ENCODE measurements at places on chromosomes 12 and 14. TPM values are rescaled to one million over a fixed set of nuclear protein-coding genes. Genes with fewer than 3 reads are reported as not detected.

GRCh38 chr14:59306775-59307174, 118.3 kb downstream of the DAAM1 start:
- H3K4me1 ChIP-seq = peaks cover 3% of the 10 kb centered on the region
- no peak for DNase-seq
- H3K27ac ChIP-seq = no peak overlapping the region
- no peaks in the 10 kb centered on the region for H3K36me3 ChIP-seq
- H3K4me3 ChIP-seq = no peak overlapping the region

DNA sequence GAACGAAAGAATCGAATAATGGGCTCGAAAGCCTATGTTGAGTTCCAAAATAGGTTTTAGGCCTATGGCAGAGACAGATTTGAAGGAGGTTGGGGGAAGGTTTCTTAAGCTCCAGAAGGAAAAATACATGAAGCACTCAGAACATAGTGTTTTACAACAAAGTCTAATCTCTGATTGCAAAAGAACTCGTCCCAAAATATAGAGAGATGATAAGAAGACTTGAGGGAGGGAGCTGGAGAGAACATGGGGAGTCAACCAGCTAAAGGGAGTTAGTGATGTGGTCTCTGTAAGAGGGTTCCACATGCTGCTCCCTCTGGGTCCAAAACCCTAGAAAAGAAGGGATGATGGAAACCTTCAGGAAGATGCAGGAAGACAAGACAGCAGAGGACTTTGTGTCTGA, 54.8 kb upstream of the DAAM1 start:
- no peaks in the 10 kb centered on the region for H3K4me1 ChIP-seq
- no peaks in the 10 kb centered on the region for H3K36me3 ChIP-seq
- no peak for DNase-seq
- no peak overlapping the region for H3K27ac ChIP-seq

GRCh38 chr14:77964586-77964985, 164.7 kb downstream of the ADCK1 start:
- DNase-seq = no peak
- H3K27ac ChIP-seq = no peak overlapping the region
- no peaks in the 10 kb centered on the region for H3K36me3 ChIP-seq
- no peaks in the 10 kb centered on the region for H3K4me1 ChIP-seq

Gene KRT6C
- total RNA-seq = not detected

Gene PTGR2
- 1.1 TPM for total RNA-seq

Gene SAMD15
- 0.42 TPM for total RNA-seq
